HuH-7.5 (cell line): ENCODE measurements at places on chromosomes 12 and 14.

DNA sequence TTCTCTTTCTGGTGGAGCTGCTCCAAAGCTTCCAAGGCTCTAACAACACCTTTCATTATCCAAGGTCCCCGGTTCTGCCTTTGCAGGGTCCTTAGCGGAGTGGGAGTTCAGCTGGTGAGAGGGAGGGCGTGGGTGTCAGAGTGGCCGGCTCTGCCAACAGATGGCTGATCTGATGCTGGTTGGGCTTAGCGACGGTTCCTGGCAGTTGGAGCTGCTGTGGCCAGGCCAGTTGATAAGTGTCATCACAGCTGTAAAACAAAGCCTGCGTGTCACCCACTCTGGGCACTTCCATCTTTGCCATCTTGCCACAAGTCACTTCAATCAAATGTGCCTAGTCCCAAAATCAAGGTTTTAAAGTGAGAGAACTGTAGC lies 36.3 kb downstream of the RIN3 start:
- DNase-seq, result no peak

- no peak for DNase-seq
Measured at GRCh38 chr14:62209287-62209899, 447.2 kb downstream of the SNAPC1 start.

DNA sequence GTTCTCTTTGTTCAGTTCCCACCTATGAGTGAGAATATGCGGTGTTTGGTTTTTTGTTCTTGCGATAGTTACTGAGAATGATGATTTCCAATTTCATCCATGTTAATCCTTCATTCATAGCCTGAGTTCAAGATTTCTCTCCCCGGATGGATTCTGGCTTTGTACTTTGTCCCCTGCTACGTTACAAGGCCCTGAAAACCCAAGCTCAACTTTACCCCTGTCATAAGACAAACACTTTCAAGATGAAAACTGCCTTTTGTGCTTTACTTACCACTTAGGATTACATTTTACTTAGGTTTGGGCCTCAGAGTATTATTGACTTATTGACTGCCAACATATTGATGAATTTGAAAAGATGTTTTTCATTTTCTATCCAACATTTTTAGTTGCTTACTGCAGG lies 36.3 kb downstream of the FOXA1 start:
- DNase-seq, result no peak

GRCh38 chr14:67620217-67620785 lies 581 bp downstream of the ARG2 start:
- DNase-seq, result no peak

DNA sequence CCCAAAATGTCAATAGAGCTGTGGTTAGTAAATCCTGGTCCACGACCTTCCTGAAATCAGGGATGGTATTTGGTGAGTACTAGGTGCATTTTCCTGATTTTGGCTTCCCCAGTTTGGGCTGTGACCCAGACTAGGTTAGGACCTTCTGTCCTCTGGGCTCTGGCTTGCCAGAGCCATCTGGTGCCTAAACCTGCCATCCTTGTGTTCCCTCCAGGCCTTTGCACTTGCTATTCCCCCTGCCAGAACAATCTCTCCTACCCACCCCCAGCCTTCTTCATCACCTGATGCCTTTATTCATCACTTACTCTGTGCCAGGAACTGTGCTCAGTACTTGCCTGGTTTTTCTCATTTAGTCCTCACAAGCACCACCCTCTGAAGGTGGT lies 216.7 kb downstream of the RBM19 start:
- no peak for DNase-seq

- no peak for DNase-seq
Measured at GRCh38 chr12:66482351-66483203, 180.3 kb downstream of the HELB start.

GRCh38 chr14:68172627-68173026 lies 353.0 kb downstream of the RAD51B start:
- no peak for DNase-seq

DNA sequence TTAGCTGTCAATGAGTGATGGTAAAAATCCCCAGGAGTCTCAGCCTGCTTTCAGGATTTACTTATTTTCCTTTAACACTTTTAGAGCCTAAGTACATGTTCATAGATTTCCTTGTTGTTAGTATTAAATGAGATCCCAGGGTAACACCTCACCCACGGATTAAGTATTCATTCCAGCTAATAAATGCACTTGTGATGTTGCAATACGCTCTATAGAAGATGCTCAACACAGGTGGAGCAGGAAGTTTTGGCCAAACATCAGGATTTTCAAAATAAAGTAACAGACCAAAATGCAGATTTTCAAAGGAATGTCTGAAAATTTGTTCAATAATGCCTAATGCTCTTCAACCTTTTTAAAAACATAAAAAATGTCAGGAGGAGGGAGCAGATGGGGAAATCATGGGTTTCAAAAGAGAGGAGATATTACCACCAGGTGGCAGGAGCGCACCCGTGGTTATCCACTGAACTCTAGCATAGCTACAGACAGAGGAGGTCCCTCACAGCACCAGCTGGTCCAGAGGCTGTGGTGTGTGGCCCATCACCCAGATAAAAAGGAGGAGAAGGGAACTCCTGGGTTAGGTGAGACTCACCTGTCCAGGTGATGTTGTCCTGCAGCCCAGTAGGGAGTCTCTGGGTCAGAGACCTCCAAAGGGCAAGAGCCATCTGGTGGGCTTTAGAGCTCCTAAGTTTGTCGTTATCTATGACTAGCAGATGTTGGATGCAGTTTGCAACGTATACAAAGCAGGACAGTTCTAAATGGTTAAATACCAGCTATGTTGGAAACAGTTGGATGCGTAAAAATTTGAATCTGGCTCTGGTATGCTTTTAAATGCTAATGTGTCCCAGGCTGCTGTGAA lies 1158.4 kb upstream of the TMEM132C start:
- no peak for DNase-seq

DNA sequence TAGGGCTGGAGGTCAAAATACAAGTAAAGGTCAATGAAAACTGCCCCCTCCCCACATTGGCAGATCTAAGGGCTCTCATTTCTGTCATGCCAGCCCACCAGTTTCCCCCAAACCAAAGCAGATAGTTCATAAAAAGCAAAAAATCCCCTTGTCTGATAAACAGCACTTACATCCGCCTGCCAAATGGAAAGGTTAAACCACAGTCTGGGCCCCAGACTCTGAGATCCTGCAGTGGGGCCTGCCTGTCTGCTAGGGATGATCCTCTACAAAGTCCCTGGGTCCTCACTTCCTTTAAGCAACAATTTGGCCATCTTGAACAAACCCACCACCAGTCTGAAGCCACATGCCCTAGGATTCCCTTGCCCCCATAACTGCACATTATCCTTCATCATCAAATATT lies 9.7 kb upstream of the RPS26 start:
- no peak for DNase-seq
